Thoracic aorta (tissue), 2 donors: ENCODE measurements at places on chromosomes 2 and 18.

DNA sequence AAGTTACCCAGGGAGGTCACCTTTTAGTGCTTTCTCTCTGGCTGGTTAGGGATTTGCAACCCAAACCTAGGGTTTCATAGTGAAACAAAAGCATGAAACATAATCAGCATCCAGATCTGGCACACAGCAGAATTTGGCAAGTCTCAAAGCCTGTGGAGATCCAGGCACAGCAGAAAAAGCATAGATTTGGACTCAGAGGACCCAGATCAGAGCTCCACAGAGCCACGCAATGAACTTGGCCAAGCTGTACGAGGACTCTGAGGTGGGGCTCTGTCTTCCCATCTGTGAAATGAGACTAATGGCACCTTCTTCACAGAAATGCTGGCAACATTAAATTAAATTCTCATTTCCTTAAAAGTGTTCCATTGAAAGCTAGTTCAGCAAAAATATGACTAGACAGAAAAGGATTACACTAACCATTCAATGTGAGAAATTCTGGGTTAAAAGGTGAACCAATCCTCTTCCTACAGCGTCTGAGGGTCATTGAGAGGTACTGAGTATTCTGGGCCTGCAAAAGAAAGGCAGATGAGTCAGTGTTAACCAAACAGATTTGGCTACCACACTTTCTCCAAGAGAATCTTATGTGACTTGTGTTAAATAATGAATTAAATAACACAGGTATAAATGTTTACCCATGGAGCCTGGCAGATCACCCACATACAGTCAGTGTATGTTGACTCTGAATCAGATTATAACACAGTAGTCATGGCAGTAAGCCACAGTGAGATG, 266.3 kb downstream of the MREG start:
- DNase-seq, result no peak

DNA sequence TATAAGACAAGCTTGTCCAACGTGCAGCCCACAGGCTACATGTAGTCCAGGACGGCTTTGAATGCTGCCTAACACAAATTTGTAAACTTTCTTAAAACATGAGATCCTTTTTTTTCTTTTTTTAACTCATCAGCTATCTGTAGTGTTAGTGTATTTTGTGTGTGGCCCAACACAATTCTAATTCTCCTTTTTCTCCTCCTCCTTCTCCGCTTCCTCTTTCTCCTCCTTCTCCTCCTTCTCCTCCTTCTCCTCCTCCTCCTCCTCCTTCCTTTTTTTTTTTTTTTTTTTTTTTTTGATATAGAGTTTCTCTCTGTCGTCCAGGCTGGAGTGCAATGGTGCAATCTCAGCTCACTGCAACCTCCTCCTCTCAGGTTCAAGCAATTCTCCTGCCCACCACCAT, 39.3 kb upstream of the GTF2A1L start:
- no peak for DNase-seq

GRCh38 chr2:124805060-124805459, 780.0 kb downstream of the CNTNAP5 start:
- DNase-seq, result no peak

DNA sequence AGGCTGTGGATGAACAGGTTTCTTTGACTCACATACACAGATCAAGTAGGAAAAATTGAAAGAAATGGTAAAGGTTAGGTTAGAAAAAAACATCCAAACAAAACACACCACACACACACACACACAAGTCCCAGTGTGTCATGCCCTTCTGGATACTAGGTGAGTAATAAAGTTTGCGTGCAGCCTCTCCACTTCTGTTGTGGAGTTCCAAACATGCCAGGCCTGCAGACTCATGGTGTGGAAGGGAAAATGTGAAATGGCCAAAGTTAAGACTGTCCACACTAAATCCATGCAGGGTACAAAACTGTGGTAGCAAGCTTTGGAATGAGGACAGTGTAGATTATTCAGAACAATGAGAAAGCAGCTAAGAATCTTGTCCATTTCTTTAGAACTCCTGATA, 114.6 kb downstream of the IKZF2 start:
- no peak for DNase-seq
